Spinal cord (tissue), 10 donors: ENCODE measurements at places on chromosomes 3 and 15. TPM values are rescaled to one million over a fixed set of nuclear protein-coding genes. Genes with fewer than 3 reads are reported as not detected.
A peak's percentile ranks its signal among the peaks of the same experiment; 100 is the strongest.

The B4GALT4 gene
- 21.0 TPM for polyA plus RNA-seq

The VPS13C gene
- 64.8 TPM for polyA plus RNA-seq

DNA sequence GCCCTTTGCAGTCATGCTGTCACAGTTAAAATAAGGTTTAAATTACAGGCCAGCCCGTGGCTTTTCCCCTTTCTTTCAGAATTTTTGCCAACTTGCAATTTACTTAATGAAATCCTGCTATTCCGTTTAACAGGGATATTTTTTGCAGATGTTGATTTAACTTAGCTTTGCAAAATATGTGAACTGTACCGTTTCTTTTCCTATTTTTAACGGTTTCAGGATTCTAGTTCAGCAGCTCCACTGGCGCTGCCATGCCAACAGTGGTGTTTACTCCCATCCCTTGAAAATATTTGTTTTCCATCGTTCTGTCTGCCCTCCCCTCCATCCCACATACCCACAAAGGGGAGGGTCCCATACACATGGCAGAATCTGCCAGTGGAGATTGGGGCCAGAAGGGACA, 54.3 kb downstream of the SMAD6 start:
- DNase-seq = no peak

DNA sequence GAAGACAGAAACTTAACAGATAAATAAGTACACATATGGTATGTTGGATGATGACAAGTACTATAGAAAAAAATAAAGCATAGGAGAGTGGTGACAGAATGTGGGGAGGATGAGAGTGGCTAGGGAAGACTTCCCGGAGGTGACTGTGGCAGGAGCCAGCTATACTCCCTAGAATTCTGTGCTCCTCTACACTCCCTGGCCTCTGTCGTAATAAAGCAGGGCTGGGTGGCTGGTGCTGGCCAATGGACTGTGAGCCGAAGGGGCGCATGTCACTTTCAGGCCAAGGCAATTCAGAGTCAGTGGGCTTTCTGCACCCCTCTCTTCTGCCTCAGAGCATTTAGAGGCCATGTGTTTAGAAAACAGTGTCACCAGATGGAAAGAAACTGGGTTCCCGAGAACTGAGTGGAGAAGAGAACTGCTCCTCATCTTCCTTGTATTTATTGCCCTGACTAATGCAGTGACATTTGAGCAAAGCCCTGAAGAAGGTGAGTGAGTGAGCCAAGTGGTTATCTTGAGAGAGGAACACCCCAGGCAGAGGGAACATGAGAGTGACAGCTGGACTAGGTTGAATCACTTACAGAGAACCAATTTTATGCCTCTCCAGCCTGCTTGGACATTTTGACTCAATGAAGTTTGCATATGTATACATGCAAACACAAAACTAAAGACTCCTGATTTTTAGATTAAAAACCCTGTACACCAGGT, 5.2 kb upstream of the VPS8 start:
- DNase-seq = no peak

DNA sequence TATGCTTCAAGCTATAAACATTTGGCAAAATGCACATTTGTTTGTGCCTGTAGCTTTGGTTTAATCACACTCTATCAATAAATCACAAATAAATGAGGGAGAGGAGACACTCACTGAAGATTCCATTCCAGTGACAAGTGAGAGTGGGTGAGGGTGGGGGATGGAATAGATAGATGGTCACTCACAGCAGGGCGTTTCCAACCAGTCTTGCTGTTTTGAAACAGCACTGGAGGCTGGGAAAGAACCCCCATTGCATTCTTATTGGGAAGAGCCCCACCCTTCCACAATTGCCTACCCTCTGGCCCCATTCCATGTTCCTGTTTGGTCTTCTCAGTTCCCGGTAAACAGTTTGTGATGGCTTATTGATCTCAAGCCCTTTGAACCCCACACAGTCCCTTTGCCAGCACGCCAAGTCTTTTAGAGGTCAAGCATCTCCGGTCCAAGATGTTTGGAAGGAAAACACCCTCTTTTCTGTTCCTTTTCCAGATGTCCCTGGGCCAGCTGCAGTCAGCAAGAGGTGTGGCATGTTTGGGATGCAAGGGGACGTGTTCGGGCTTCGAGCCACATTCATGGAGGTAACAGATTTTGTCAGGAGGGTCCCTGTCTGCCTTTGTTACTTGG, 30.7 kb downstream of the LMCD1 start:
- DNase-seq = no peak

GRCh38 chr3:100151024-100151707, 36.9 kb upstream of the FILIP1L start:
- DNase-seq = no peak

- peak; percentile 33 for DNase-seq
Measured at GRCh38 chr15:96574782-96575181, 244.3 kb downstream of the NR2F2 start.
